Amygdala (tissue), 56 donors: ENCODE measurements at places on chromosomes 1 and 21.
A peak's percentile ranks its signal among the peaks of the same experiment; 100 is the strongest.

DNA sequence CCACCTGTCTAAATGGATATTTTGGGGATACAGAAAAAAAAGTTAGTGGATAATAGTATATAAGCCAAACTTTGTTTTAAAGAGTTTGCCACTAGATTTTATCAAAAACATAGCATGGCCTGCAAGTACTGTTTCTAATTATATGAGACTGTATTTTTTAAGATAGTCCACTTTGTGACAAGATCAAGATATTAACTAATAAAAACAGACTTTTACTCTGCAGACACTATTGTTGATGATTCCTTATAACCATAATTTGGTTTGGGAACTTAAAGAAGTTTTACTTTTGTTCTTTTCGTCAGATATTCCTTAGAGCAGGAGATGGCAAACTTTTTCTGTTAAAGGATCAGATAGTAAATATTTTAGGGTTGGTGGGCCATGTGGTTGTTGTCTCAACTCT lies 36.4 kb downstream of the SMG7 start:
- DNase-seq, result no peak

- no peak for DNase-seq
These were observed 388.5 kb downstream of the OMA1 start for GRCh38 chr1:58158016-58158415.

DNA sequence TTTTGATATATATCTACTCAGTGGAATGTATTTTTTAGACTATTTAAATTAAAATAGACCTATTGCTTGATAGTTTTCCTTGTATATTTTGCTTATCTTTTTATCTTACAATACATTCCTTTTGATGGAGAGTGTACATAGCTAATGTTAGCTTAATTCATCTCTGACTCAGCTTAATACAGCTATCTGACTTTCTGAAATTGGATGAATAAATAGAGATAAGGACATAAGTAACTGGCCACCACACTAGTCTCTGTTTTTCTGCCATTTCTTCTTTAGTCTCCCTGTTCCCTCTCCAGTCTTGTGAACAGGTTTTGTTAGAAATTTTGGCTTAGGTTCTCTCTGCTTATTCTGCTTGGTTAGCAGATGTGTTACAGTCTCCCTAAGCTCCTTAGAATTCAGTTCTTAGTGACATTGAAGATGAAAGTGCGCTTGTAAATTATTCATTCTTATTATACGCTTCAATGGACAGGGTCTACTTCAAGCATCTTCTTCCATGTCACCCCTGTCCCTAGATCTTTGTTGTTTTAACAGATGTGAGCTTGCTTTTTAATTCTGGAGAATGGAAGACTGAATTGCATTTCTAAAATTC lies 59.6 kb downstream of the XPR1 start:
- DNase-seq, result no peak

- DNase-seq, result no peak
These were observed 1.4 kb upstream of the G0S2 start for GRCh38 chr1:209673631-209674417.

DNA sequence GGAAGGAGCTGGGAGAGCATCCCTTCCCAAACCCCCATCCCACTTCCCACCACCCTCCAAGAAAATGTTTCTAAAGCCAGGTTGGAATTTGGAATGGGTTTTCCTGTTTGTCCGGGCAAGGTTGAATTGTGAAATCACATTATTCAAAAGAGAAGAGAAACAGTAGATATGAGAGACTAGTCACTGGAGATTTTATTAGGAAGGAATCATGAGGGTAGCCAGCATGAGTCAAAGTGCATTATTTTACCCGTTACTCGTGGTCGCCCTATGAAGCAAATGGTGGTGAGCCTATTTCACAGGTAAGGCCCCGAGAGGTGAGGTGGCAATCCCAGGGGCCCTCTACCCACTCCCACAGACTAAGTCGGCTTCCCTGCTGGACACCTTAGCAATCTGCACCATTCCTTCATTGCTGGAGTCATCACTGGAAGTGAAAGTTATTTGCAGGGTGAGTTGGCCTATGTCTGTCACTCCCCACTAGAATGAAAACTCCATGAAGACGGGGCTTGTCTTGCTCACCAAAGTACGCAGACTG lies 52.8 kb downstream of the TOMM20 start:
- DNase-seq, result no peak

- DNase-seq, result no peak
These were observed 15.9 kb downstream of the H3-3A start for GRCh38 chr1:226078374-226078773.

DNA sequence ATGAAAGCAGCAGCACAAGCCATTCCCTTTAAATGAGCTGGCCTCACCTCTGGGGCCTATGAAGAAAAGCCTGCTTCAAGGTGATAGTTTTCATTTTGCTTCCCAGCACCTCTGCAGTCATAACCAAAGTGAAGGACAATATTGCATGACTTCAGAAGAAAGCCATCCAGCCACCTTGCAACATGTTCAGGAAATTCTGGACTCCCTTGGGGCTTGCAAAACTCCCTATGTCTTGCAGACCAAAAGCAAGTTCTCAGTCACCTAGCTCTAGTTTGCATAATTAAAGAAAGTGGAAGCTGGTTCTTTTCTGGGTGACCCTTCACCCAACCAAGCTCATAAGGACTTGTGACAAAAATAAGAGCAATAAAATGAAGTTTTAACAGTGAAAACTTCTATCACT lies 87.6 kb downstream of the GFI1 start:
- DNase-seq, result no peak

DNA sequence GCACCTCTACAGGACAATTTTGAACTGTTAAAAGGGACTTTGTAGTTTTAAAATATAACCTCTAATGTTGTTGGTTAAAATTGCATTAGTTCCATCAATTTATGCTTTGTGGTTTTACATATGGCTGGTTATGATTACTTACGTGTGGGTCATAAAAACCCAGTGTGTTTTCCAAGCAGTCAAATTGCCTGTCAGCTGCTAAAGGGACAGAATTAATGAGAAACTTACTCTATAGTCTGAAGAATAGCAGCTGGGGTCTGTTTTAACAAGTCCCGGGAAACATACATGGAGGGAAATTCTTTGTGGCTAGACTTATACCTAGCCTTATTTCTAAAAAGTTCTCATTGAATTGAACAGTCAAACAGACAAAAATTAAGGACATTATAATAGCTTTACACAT lies 820.9 kb upstream of the ADGRL4 start:
- DNase-seq, result no peak

DNA sequence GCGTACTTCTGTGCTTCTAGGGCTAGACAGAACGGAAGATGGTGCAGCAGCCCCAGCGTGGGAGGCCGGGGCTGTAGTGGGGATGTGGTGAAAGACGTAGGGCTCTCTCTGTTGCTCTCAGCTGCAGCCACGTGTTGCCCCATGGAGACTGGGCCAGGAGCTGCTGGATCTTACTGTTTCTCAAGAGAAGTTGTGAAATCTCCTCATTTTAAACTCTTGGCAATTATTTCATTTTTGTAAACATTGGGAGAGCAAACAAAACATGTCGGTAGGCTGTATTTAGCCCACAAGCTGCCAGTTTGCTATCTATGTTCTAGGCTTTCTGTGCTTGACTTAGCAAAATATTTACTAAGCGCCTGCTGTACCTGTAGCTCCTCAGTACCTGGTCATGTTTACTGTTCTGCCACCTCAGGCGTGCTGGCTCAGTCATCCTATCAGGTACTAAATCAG lies 15.9 kb upstream of the ELOA start:
- peak; percentile 10 for DNase-seq

DNA sequence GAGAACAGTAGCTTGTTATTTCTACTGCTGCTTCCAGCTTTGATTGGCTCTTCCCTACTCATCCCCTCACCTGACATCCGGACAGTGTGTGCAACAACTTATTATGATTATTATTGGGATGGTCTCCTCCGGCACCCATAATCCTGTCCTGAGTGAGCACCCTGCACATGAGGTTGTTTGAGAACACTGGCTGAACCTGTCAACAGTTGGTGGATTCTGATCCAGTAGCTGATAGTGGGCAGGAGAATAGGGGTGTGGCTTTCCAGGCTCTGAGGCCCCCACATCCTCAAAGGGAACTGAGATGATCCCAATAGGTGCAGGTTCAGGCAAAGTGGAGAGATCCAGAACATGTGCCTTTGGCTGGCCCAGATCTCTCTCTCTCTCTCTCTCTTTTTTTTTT lies 60.5 kb downstream of the RUNX1 start:
- DNase-seq, result no peak

DNA sequence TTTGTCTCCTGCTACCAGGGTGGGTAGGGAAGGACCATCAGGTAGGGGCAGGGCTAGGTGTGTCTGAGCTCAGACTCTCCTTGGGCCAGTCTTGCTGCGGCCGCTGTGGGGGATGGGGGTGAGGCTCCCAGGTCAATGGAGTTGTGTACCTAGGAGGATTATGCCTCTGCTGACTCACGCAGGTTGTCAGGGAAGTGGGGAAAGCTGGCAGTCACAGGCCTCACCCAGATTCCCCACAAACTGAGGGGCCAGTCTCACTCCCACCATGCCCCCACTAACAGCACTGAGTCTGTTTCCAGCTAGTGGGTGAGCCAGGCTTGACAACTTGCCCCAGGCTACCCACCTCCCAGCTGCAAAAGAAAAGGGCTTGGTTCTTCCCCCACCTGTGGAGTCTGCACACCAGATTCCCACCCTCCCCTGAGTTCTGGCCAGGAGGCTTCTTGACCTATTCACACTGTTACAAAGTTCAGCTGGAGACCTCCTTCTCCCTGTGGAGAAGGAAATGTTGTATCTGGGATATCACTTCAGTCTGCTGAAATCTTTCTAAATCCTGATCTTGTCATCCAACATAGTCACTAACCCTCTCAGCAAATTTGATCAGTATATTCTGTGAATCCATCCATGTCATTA lies 69.2 kb upstream of the GJA8 start:
- DNase-seq, result no peak

DNA sequence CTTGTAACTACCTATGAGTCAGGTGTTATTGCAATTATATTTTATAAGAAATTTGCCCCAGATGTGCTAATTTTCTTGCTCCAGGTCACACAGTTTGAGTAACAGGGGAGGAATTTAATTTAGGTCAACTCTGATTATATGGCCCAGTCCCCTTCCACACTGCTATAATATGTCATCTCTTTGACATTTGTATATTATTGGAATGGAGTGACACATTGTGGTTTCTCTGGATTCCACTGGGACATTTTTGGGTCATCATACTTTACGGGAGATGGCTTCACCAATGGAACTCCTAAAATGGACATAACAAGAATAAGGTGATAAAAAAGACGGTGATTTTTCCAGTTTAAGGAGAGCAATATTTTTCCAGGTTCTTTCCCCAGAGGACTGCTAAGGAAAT lies 191.2 kb downstream of the DISC1 start:
- DNase-seq, result no peak

GRCh38 chr1:41278076-41278475 lies 36.0 kb upstream of the SCMH1 start:
- no peak for DNase-seq

DNA sequence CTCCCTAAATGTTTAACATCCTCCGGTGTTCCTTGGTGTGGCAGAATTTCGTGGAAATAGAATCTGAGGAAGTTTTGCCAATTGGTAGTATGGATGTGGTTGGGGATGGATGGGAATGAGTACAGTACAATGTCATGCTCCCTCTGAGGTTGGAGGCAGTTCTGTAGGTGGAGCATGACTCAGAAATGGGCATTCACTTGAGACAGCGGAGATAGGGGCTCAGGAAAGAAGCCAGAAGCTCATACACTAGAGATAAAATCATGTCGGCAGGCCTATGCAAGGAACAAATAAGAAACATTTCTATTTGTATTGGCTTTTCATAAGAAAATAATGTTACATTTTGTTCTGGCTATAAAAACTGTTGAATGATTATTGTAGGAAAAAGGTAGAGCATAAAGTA lies 196.0 kb downstream of the URB2 start:
- no peak for DNase-seq

DNA sequence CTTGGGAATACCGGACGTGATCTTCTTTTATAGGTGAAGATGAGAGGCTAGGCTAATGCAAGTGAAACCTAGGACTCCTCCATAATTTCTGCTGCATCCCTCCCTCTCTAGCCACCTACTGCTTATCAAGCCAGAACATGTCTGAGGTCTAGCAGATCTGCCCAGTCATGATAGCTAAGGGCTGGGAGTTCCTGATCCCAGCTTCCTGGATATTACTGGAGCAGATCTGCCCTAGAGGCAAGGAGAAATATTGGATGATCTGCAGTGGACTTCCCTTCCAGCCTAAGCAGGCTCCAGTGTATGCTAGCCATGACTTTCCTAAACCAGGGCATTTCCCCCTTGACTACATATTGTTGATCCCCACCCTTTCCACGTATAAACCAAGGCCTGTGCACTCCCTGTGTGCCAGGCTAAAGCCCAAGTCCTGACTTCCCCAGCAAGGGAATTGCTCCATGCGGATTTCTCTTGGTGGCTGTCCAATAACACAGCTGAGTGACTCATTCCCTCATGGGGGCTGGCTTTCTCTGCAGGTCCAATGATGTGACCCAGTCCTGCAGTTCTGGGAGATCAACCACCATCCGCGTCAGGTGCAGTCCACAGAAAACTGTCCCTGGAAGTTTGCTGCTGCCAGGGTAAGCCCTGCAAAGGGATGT lies 15.5 kb upstream of the SARS1 start:
- no peak for DNase-seq

DNA sequence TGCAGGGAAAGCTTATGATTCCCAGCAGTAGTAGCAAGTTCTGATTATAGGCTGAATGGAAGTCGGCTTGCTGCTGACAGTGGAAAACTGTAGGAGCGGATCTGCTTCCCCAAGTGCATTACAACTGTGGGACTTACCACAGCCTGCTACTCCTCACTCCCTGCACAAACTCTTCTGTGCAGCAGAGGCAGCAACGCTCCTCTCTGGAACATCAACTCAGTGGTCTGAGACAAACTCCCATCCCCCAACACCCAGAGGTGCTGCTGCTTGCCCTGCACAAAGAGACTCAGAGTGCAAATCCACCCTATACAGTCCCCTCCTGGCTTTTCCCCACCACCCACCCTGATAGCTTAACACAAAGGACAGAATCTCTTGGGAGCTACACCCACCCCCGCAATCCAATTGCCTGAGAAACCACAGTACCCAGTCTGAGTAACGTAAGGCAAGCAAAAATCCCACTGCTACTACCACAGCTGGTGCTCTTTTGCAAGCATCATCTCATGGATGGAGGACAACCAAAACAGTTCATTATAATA lies 1455.2 kb downstream of the AMY1C start:
- no peak for DNase-seq

DNA sequence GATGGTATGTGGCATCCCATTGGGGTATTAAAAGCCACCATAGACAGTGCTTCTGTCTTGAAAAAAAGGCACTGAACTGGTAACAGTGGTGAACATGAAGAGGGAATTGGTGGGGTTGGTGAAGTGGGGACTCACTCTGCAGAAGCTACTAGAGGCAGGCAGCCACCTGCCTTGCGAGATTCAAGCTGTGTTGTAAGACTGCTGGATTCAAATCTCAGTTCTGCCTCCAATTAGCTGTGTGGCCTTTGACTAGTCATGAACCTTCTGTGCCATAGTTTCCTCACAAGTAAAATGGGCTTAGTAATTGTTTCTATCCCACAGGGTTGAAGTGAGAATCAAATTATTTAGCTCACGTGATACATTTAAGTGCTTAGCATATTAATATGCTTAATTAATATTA lies 16.6 kb upstream of the ELOA start:
- no peak for DNase-seq

DNA sequence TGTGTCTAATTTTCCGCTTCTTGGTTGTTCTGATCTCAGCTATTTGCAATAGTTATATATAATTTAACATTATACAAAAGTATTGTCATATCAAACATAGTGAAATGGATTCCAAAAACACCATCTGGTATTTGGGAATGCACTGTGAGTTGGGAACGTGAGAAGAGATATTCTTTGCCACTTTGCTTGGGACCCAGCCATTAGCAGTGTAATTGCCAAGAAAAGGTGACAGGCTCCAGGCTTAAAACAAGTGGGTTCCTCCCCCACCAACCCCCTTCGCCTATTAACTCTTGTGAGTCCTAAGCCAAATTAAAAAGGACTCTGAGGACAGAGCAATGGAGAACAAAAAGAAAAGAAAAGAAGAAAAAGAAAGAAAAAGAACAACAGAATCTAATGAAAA lies 186.7 kb upstream of the NFIA start:
- DNase-seq, result no peak
